Gastroesophageal sphincter (tissue), 4 donors: ENCODE measurements at places on chromosomes 13 and 19.

DNA sequence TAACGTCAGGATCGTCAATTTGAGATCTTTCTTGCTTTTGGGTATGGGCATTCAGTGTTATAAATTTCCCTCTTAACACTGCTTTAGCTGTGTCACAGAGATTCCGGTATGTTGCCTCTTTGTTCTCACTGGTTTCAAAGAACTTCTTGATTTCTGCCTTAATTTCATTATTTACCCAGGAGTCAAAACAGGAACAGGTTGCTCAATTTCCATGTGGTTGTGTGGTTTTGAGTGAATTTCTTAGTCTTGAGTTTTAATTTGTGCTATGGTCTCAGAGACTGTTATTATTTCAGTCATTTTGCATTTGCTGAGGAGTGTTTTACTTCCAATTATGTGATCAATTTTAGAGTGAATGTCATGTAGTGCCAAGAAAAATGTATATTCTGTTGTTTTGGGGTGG lies 153.1 kb downstream of the PCDH17 start:
- ATAC-seq: no peak

GRCh38 chr19:44575116-44575700 lies 38.2 kb upstream of the IGSF23 start:
- no peak for ATAC-seq

GRCh38 chr13:82681535-82681934 lies 1200.7 kb downstream of the SLITRK1 start:
- no peak for ATAC-seq

DNA sequence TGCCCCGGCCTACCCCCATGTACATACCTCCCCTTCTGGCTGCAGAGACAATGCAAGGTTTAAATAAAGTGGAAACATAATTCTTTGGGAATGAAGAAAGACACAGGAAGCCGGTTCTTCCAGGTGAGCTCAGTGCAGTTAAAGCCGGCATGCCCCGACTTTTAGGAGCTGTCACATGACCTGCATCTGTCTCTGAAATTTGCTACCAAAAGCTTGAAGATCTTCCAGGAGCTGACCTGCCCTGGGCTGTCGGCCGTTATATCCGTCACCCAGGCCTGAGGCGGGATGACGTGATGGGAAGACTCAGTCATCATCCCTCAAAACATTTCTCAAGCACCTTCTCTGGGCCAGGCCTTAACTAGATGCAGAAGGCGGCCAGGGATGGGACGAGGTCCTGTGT lies 10.3 kb downstream of the RAB8A start:
- ATAC-seq: no peak

DNA sequence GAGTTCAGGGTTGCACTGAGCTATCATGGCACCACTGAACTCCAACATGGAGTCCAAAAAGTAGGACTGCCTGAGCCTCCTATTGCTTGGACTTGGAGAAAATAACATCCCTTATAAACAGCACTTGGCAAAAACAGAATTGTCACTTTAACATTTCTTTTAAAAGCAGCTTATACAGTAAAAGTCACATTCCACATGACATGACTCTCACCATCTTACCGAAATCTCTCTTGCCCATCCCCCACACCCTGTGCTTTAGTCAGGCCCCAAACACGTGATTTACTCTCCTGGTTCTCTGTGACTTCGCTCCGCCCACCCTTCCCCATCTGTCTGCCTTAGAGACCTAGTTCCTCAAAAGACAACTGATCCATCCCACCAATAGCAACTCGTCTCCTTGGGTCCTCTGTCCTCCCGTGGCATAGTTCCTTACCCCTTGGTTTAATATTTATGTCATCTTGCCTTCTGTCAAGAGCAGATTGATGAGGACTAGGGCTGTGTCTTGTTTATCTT lies 4.6 kb downstream of the SAFB start:
- ATAC-seq: no peak

- ATAC-seq: no peak
Observed at GRCh38 chr19:5032101-5032967, 63.4 kb downstream of the KDM4B start.

DNA sequence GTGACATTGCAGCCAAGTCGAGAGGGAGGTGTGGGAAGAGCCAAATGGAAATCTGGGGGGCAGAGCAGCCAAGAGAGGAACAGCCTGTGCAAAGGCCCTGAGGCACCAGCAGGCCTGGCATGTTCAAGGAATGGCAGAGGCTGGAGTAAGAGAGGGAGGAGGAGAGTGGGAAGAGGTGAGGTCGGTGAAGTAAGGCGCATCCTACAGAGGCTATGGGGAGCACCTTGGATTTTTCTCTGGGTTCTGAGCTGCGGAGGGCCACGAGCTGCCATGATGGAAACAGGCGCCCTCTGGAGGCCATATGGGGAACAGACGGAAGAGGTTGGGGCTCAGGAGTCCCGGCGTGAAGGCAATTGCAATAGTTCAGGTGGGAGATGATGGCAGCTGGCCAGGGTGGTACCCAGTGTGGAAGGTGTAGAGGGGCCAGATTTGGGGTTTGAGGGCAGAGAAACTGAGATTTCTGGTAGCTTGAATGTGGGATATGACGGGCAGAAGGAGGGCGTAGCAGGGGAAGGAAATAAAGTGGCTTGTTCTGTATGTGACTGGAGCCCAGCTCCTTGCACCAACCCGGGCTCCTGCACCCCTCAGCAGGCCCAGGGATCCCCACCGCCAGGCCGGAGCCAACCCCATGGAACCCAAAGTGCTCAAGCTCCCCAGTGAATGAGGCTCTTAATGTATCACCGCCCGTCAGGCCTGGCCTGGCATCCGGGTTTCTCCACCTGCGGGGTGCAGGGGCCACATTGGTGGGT lies 20.5 kb upstream of the STRN4 start:
- ATAC-seq: peak; percentile 46

DNA sequence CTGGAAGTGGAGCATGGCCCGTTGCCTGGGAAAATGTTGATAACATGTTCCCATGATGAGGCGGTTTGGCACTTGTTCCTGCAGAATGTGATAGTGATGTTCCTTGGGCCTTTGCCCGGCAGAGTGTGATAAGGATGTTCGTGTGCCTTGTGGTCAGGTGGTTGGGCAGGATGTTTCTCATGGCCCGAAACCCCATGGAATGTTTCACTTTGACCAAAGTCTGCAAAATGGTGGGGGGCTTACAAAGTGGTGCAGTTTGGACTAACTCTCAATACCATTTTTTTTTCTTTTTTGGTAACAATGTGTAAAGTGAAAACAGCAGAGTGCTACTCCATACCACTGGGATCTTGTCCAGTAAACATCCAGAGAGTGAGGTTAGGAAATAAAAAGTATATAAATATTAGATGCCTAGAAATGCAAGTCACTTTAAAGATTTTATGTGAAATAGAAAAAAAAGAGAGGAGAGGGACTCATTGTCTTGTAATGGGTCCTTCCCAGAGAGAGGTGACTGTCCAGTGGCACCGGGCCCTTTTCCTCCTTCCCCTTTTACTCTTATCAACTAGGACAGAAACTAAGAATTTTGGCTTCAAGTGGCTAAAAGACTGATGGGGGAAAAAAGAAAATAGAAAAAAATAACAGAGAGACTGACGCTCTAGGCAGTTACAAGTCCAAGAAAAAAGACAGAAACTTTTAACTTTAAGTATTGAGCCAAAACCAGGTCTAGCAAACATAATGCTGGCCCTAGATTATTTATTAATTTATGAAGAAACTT lies 5.7 kb downstream of the FPR3 start:
- ATAC-seq: no peak

DNA sequence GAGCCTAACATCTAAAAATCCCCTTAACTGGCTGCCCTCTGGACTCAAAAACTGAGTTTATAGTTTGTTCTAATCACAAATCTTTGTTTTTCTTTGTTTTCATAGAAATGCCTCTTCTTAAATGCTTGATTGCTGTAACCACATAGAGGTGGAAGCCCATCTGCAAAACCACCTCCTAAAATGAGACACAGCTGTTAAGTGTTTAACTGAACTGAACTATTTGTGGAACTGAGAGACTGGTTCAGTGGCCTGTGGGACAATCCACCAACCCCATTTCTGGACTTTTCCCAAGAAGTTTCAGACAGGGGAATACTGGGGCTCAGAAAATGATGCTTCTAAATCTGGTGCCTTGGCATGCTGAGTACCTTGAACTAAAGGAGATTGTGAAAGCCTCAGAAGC lies 50.9 kb upstream of the TM9SF2 start:
- ATAC-seq: no peak

DNA sequence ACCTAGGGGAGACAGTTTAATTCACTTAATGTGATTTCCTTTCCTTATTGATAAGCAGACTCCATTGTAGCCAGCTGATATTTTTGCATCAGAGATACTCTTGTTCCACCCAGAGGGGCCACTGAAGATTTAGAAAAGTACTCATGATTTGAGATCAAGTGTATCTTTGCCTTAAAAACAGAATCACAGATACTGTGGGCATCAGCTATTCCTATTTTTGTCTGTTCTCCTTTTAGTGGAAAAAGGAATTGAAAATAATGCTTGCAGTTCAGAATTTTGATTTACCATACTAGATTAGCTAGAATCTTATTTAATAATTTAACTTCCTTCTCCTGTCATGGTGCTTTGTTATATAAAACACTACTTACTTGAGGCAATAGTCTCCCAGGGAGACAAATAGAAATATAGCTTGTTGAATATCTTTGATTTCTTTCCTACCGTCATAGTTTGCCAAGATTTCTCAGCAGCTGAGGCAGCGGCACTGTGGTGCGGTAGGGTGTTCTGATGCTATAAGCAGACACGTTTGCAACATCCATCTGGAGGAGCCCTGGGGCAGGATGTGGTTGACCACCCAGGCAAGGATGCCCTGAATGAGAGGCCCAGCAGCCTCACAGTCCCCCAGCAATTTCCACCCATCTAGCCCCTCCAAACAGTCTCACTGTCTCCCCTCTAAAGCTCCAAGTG lies 47.0 kb upstream of the RAP2A start:
- ATAC-seq: peak; percentile 59

DNA sequence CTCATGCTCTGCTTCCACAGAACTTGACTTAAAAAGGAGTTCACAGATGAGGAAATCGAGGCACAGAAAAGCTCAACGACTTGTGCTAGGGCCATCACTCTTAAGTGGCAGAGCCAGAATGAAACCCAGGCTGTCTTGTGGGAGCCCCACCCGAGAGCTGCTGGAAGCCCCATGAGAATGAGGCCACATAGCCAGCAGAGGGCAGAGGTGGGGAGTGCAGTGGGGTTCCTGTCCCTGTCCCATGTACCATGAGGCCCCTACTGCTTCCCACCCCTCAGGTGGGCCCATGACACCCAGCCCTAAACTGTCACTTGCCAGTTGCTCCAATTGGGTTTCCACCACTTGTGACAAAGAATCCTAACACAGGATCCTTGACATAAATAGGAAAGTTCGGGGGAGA lies 175.9 kb downstream of the IRS2 start:
- ATAC-seq: no peak

- peak; percentile 39 for ATAC-seq
Observed at GRCh38 chr13:30002577-30002976, 152.2 kb upstream of the UBL3 start.

DNA sequence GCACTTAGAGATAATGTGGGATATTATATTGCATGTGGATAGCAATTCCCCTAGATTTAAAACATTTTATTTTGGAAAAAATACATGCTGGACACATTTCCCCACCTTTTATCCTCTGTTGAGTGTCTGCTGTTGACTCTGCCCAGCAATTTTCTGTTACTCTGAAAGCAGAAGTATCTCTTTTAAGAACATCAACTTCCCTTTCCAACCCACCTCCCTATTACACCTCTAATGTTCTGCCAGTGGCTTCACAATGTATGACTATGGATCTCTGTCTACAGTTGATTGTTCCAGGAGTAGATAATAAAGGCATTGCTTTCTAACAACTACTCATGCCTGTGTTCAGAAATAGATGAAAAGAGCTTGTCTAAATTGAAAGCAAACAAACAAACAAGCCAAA lies 754.8 kb upstream of the SLITRK6 start:
- ATAC-seq: no peak

DNA sequence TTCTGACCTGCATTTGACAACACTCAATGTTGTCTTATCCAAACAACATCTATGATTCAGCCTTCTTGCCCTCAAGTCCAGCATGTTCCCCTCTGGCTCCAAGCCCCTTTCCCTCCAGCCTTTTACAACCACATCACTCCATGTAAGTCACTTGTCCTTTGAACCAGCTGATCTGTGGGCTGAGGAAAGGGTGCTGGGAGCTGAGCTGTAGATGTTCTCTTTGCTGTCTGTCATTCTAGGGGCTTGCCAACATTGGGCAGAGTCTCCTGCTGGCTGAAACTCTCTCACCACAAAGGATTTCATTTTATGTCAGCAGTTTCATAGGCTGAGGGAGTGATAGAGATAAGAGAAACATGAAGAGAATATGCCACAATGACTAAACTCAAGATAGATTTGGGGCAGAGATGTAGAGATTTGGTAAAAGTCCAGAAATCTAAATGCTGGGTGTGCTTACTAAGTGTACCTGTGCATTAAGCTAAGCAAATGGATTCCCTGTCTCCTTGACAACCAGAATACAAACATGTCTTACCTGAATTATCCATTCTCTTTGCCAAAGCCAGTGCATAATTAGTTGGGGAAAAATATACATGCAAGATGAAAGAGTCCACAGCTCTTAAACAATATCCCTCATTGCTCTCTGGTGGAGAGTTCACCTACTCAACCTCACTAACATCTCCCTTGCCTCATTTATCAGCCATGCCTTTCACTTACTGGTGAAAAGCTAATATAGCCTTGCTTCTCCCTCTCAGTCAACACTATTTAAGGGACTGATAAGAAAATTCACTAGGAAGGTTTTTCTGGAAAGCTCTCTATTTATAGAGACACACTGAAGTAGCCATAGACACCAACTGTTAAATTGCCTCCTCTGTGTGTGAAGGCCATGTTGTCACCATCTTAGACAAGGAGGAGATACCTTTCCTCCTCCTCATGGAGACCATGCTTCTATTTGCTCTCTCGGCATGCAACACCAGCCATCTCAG lies 175.5 kb upstream of the SERP2 start:
- no peak for ATAC-seq

DNA sequence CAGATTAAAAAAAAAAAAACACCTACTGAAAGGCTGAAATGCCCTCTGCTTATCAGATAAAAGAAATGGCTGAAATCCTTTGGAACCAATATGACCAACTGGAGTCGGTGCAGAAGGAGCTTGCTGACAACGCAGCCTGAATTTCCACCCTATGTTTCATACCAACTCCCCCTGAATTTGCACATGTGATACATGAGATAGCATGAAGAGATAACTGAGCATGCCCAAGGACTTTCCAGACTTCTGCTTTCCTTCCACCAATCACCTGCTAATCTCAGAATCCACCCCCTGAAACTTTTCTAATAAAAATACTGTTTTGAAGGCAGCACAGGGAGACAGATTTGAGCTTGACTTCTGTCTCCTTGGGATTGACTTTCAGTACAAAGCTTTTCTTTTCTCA lies 32.2 kb upstream of the WDFY2 start:
- no peak for ATAC-seq

GRCh38 chr19:5988517-5989387 lies 10.8 kb upstream of the RANBP3 start:
- no peak for ATAC-seq

GRCh38 chr19:5927441-5927821 lies 13.4 kb downstream of the CAPS start:
- ATAC-seq: no peak

GRCh38 chr19:14555918-14556661 lies 15.8 kb downstream of the NDUFB7 start:
- no peak for ATAC-seq
